ENCODE measurements at places on chromosomes 2 and 18.

GRCh38 chr2:238422940-238423339 lies 3.8 kb upstream of the ASB1 start:
- H3K36me3 ChIP-seq: no peaks in the 10 kb centered on the region
- peaks cover 7% of the 10 kb centered on the region for H3K4me1 ChIP-seq
- no peak overlapping the region for H3K4me3 ChIP-seq
- no peaks in the 10 kb centered on the region for H3K27me3 ChIP-seq
- DNase-seq: no peak

DNA sequence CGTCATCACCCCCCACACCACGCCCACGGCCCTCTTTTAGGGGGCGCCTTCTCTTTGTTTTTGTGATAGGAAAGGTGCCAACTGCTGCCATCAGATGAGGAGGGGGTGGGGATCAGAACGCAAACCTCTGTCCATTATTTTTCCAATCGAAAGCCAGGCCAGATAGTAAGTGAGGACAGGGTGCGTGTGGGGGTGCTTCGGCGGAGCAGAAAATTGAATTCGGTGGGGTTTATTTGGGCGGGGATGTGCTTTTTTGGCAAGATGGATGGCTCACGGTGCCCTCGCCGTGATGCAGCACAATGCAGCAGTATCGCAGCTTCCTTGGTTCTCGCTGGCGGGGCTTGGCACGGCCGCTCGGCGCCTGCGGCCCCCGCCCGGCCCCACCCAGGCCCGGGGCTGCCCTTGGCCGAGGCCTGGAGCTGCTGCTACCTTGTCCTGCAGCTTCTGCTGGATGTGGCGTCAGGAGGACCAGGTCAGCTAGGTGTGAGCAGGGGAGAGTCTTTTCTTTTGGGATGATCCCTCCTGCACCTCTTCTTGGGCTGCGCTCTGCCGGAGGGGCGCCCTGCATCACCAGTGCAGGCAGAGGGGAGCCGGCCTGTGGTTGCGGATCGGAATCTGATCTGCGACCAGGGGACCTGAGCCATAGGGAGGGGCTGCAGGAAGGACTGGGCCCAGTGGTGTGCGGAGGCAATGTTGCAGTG lies 1.3 kb downstream of the SPTBN1 start:
- no peaks in the 10 kb centered on the region for H3K27me3 ChIP-seq
- peak overlapping the region; percentile 89 for H3K27ac ChIP-seq
- peak; percentile 54 for DNase-seq
- no peaks in the 10 kb centered on the region for H3K36me3 ChIP-seq

GRCh38 chr18:46070815-46071652 lies 1.0 kb downstream of the PSTPIP2 start:
- no peak for DNase-seq
- H3K27ac ChIP-seq: peak overlapping the region; percentile 22
- peak overlapping the region; percentile 84 for H3K4me3 ChIP-seq

- no peak overlapping the region for H3K27ac ChIP-seq
- no peak overlapping the region for H3K4me3 ChIP-seq
- no peaks in the 10 kb centered on the region for H3K4me1 ChIP-seq
- no peaks in the 10 kb centered on the region for H3K36me3 ChIP-seq
Observed at GRCh38 chr2:70789304-70790135, 923 bp downstream of the FIGLA start.

DNA sequence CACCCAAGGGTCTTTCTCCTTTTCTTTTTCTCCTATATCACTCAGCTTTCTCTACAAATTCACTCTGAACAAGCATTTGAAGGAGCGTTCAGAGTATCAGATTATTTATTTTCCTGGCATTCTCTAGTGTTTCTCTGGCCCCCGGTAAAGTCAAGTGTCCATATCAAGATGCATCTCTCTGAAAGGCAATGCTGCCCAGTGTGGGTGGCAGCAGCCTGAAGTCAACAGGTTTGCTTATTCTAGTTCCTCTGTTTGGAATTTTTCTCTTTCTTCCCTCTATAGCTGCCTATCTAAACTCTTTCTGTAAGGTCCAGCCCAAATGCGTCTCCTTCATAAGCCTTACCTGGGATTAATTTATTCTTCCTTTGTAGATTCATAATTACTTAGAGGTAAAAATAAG lies 526.2 kb upstream of the TNP1 start:
- H3K36me3 ChIP-seq: no peaks in the 10 kb centered on the region
- no peak overlapping the region for H3K27ac ChIP-seq

GRCh38 chr2:19484736-19485135 lies 126.3 kb upstream of the OSR1 start:
- no peak overlapping the region for H3K27ac ChIP-seq

DNA sequence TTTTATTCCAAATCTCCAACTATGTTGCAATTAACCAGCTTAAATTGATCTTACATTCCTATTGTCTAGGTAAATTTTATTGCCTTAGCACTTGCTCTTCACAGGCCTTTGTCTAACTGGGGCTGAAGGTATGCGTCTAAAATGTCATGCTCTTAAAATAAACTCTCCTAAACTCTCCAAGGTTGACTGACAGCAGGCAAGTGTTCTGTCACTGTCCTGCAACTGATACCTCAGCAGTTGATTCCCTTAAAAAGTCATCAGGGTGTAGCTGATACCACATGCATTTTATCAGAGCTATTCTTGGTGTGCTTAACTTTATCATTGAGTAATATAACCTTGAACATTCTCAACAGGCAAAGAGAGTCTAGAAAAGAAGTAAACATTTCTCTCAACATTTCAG lies 680 bp downstream of the TTN start:
- H3K27ac ChIP-seq: no peak overlapping the region
- H3K4me3 ChIP-seq: no peak overlapping the region
- no peak for DNase-seq
- no peaks in the 10 kb centered on the region for H3K4me1 ChIP-seq
- no peaks in the 10 kb centered on the region for H3K27me3 ChIP-seq
- no peaks in the 10 kb centered on the region for H3K36me3 ChIP-seq

DNA sequence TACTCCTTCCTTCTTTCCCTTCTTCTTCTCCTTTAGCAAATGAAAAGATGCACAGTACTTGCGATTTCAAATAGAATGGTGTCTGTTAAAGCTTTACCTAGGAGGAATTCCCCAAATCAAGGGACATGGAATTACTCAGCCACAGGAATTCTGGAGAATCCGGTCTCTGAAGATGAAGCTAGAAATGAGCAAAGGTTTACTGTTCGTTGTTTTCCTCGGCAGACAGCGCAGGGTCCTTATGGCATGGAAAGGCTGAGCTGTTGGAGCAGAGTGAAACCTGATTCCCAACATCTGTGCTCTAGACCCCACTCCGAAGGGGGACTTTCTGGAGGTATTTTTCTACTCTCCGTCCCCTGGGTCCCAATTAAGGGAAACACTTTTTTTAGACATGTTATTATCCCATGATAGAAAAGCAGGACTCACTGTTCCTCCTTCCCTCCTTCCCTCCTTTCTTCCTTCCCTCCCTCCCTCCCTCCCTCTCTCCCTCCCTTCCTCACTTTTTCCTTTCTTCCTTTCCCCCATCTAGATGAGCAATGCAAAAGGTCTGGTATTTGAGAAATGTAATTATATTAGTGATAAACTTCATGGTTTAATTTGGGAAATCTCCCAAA lies 47.1 kb downstream of the CDCA7 start:
- no peak for DNase-seq
- no peaks in the 10 kb centered on the region for H3K27me3 ChIP-seq
- H3K4me1 ChIP-seq: no peaks in the 10 kb centered on the region
- no peaks in the 10 kb centered on the region for H3K36me3 ChIP-seq
- H3K4me3 ChIP-seq: no peak overlapping the region

DNA sequence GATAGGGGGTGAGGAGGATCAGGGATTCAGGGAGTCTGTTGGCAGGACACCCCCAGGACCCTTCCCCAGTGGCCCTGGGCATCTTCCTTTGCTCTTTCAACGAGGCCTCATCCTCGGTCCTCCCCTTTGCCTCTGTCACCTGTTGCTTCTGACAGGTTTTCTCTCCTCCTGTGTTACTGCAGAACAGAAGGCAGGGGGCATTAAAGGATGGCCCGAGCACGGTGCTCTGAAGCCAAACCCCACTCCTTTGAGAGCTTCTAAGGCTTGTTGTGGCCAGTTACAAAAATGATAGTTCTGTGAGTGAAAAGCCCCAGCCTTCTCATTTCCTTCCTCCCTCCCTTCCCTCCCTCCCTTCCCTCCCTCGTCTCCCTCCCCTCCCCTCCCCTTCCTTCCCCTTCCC lies 82.5 kb downstream of the THNSL2 start:
- H3K4me3 ChIP-seq: no peak overlapping the region
- no peaks in the 10 kb centered on the region for H3K27me3 ChIP-seq

GRCh38 chr2:142741764-142742269 lies 135.6 kb upstream of the KYNU start:
- no peak overlapping the region for H3K4me3 ChIP-seq
- no peak for DNase-seq
- no peaks in the 10 kb centered on the region for H3K36me3 ChIP-seq
- H3K27me3 ChIP-seq: no peaks in the 10 kb centered on the region
- no peak overlapping the region for H3K27ac ChIP-seq

GRCh38 chr2:64234150-64234549 lies 89.9 kb upstream of the PELI1 start:
- no peaks in the 10 kb centered on the region for H3K36me3 ChIP-seq
- H3K4me1 ChIP-seq: no peaks in the 10 kb centered on the region
- DNase-seq: no peak
- H3K27me3 ChIP-seq: no peaks in the 10 kb centered on the region
- no peak overlapping the region for H3K4me3 ChIP-seq

GRCh38 chr2:61471905-61472805 lies 1.3 kb upstream of the USP34 start:
- H3K4me3 ChIP-seq: peak overlapping the region; percentile 57
- no peaks in the 10 kb centered on the region for H3K36me3 ChIP-seq
- H3K27me3 ChIP-seq: no peaks in the 10 kb centered on the region
- DNase-seq: no peak
- peaks cover 11% of the 10 kb centered on the region for H3K4me1 ChIP-seq

DNA sequence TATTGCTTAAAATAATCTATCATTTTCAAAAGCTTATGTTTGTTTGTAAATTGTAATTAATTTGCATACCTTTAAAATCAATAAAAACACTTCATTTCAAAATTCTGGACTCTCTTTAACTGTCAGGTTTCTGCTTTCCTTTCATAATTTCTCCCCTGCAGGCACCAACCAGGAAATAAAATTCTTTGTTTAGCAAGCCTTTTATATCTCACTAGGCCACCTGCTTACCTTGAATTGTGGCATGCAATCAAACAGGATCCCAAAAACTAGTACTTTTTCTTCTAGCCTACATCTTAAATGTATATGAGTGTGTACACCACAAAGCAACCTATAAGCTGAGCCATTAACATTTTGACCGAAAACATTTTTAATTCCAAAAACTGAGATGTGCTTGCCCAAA lies 233.1 kb downstream of the NR4A2 start:
- no peak overlapping the region for H3K27ac ChIP-seq
- no peak overlapping the region for H3K4me3 ChIP-seq
- no peaks in the 10 kb centered on the region for H3K36me3 ChIP-seq
- no peak for DNase-seq

GRCh38 chr2:124283096-124283495 lies 258.0 kb downstream of the CNTNAP5 start:
- no peaks in the 10 kb centered on the region for H3K36me3 ChIP-seq
- no peak overlapping the region for H3K4me3 ChIP-seq
- no peaks in the 10 kb centered on the region for H3K27me3 ChIP-seq
- no peak overlapping the region for H3K27ac ChIP-seq
- H3K4me1 ChIP-seq: no peaks in the 10 kb centered on the region

DNA sequence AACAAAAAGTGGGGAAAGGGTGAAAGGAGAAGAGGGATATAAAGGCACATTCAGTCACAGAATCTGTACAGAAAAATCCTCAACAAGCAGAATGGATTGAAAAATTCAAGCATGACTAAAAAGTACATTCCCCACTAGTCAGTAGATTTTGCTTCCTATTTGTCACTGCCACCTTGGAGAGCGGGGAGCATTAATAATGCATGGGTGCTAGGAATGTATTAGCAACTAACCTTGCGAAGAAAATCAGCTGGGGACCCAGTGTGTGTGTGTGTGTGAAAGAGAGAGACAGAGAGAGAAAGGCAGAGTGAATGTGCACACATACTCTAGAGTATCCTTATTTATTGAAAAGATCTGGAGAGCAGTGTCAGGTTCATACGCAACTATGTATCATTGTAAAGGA lies 968.7 kb upstream of the ZEB2 start:
- H3K36me3 ChIP-seq: no peaks in the 10 kb centered on the region
- H3K4me3 ChIP-seq: no peak overlapping the region
- no peak overlapping the region for H3K27ac ChIP-seq
- DNase-seq: no peak
- no peaks in the 10 kb centered on the region for H3K4me1 ChIP-seq

DNA sequence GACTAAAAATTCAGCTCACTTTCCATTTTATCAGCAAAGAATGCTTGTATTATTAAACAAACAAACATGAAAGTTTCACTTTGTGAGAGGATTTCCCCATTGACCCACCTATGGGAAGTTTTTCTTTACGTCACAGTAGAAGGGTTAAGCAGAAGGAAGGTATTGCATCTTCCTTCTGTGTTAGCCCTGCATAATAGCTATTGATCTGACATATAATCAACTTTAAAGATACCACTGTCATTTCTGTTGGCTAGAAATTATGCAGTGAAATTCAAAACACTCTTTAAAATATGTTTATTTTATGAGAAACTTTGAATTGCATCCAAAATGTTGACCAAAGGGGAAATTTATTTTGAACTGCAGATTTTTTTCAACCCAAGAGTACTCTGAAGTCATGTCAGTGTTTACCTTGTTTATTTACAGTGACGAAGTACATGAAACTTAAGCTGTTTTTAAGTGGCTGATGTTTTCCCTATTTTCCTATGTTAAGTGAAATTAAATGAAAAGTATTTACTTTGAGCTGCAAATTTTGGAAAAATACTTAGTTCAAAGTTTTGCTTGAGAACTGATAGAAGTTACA lies 566.4 kb downstream of the ZEB2 start:
- no peak overlapping the region for H3K27ac ChIP-seq
- no peak for DNase-seq
- H3K4me1 ChIP-seq: peaks cover 4% of the 10 kb centered on the region
- H3K36me3 ChIP-seq: no peaks in the 10 kb centered on the region
- H3K4me3 ChIP-seq: no peak overlapping the region

GRCh38 chr2:20675701-20676352 lies 8.9 kb downstream of the GDF7 start:
- no peak overlapping the region for H3K27ac ChIP-seq
- H3K36me3 ChIP-seq: no peaks in the 10 kb centered on the region
- peaks cover 5% of the 10 kb centered on the region for H3K27me3 ChIP-seq
- DNase-seq: no peak
- no peak overlapping the region for H3K4me3 ChIP-seq

DNA sequence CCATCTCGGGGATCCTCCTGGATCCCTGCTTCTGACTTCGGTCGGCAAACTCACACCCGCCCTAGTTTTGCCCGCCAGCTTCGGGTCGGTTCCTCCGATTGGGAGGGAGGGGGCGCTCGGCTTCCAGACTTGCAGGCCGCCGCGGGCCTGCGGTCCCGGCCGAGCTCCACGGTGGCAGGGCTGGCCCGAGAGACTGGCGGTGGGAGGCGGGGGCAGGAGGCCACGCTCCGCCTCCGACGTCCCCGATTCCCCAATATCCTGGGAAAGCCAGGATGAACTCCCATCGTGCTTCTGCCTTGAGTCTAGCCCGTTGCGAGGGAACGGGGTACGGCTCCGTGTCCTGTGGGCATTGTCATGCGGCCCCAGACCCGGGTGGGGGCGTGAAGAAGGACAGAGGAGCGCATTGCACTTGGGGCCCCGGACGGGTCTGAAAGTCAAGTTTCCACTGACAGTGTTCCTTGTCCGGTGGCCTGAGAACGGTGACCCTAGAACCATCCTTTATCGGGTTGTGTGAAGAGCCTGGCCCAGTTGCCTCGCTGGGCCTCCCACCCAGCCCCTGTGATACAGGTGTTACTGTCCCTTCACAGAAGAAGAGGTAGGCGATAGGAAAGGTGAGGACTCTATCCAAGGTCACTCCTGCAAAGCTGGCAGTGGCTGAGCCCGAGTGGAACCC lies 2.4 kb upstream of the INHBB start:
- no peaks in the 10 kb centered on the region for H3K36me3 ChIP-seq
- peaks cover 10% of the 10 kb centered on the region for H3K4me1 ChIP-seq
- no peaks in the 10 kb centered on the region for H3K27me3 ChIP-seq
- DNase-seq: peak; percentile 84
- H3K27ac ChIP-seq: no peak overlapping the region

Data from ovary (tissue), 10 donors.